CD4-positive, alpha-beta T cell (primary cell): ENCODE measurements at places on chromosomes 3 and 15.

- H3K27ac ChIP-seq = peak overlapping the region; percentile 85
- H3K4me1 ChIP-seq = peaks cover 49% of the 10 kb centered on the region
- peaks cover 27% of the 10 kb centered on the region for H3K36me3 ChIP-seq
- peak overlapping the region; percentile 72 for H3K4me3 ChIP-seq
Observed at GRCh38 chr3:63970631-63971475, 52.4 kb downstream of the PSMD6 start.

- no peaks in the 10 kb centered on the region for H3K27me3 ChIP-seq
- H3K27ac ChIP-seq = no peak overlapping the region
- peaks cover 23% of the 10 kb centered on the region for H3K4me1 ChIP-seq
- H3K4me3 ChIP-seq = no peak overlapping the region
- no peak for DNase-seq
Observed at GRCh38 chr3:58334506-58334884, 1.8 kb downstream of the PXK start.

- no peak overlapping the region for H3K4me3 ChIP-seq
- no peaks in the 10 kb centered on the region for H3K27me3 ChIP-seq
- no peak overlapping the region for H3K27ac ChIP-seq
- no peak for DNase-seq
Observed at GRCh38 chr15:43107751-43108150, 1.9 kb upstream of the UBR1 start.

- H3K4me3 ChIP-seq = no peak overlapping the region
- DNase-seq = no peak
- H3K27ac ChIP-seq = no peak overlapping the region
- no peaks in the 10 kb centered on the region for H3K4me1 ChIP-seq
- H3K27me3 ChIP-seq = no peaks in the 10 kb centered on the region
Observed at GRCh38 chr3:195566797-195567196, 16.9 kb downstream of the APOD start.

GRCh38 chr15:41194444-41194843 is 36.1 kb downstream of the EXD1 start:
- H3K4me1 ChIP-seq = no peaks in the 10 kb centered on the region
- DNase-seq = no peak
- no peak overlapping the region for H3K4me3 ChIP-seq

GRCh38 chr3:195384952-195385351 is 57.9 kb downstream of the ACAP2 start:
- H3K4me1 ChIP-seq = no peaks in the 10 kb centered on the region
- H3K27me3 ChIP-seq = no peaks in the 10 kb centered on the region
- H3K36me3 ChIP-seq = peaks cover 23% of the 10 kb centered on the region
- H3K4me3 ChIP-seq = no peak overlapping the region

- H3K4me3 ChIP-seq = peak overlapping the region; percentile 4
- H3K4me1 ChIP-seq = no peaks in the 10 kb centered on the region
- DNase-seq = no peak
- no peaks in the 10 kb centered on the region for H3K27me3 ChIP-seq
Observed at GRCh38 chr3:168213920-168214319, 118.2 kb upstream of the GOLIM4 start.
